Posterior vena cava (tissue), 2 donors: ENCODE measurements at places on chromosomes 4 and X. TPM values are rescaled to one million over a fixed set of nuclear protein-coding genes. Genes with fewer than 3 reads are reported as not detected.

DNA sequence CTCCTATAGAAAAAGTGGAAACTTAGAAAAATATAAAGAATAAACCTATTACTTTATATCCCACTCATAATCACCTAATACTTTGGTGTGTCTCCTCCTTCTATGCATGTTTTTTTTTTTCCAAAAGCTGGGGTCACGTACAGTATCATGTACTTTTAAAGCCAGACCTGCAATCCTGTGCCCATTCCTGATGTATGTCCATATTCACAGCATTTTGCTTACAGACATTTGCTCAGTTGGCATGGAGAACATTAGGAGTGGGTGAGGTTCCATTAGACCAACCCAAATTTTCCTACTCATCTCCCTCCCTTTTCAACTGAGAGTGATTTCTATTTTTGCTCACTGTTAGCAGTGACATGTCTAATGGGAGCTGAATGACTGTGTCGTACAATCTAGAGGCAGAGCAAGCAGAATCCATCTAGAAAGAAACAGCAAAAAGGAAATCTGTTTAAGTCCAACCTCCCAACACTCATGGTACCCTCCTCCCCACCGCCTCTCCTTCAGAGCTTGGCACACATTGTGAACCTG is 195.6 kb upstream of the KLF3 start:
- DNase-seq = no peak

DNA sequence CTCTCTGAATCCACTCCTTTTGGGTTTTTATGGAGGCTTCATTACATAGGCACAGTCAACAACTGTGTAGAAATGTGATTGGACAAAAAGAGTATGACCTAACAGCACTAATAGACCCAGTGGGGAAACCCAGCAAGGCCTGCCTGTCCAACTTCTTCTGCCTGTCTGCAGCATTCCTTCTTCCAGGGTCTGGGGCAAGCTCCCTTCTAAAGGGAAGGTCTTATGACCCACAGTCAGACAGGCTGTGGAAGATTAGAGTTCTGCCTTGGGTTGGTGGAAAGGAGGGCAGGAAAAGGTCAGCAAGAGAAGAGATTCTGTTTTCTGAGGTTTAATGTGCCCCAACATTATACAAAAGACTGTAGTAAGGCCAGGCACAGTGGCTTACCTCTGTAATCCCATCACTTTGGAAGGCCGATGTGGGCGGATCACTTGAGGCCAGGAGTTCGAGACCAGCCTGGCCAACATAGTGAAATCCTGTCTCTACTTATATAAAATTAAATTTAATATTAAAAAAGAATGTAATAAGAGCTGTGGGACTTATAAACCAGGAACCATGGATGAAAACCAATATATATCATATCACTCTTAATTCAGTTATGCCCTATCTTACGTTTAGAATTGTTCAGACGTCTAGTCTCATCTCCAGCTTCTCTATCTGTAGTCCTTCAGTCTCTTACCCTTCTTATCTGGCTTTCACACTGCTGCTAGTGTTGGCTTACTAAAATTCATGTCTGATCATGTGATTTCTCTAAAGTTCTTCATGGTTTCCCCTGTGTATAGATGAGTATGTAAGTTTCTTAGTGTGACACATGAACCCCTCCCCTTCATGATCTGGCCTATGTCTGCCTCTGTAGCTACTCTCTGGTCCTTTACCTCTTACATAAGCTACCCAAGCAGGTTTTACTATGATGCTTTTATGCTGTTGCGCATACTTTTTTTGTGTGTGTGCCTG is 6.2 kb downstream of the CLCN3 start:
- DNase-seq = no peak

DNA sequence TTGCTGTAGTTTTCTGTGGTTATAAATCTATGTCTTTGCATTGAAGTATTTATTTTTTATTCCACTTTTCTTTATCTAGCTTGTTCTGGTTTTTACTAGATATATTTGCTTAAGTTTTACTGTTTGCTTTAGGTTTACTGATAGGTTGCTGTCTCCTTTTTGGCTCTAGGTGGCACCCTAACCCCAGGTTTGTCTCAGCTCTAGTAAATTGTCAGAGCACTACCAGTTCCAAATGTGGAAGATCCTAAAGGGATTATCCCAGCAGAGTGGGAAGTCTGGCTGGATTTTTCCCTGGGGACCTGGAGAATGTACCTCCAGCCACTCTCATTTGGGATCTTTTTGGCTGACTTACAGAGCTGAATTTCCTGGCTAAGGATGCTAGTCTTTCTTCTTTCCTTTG is 106.1 kb downstream of the PBDC1 start:
- DNase-seq = no peak

DNA sequence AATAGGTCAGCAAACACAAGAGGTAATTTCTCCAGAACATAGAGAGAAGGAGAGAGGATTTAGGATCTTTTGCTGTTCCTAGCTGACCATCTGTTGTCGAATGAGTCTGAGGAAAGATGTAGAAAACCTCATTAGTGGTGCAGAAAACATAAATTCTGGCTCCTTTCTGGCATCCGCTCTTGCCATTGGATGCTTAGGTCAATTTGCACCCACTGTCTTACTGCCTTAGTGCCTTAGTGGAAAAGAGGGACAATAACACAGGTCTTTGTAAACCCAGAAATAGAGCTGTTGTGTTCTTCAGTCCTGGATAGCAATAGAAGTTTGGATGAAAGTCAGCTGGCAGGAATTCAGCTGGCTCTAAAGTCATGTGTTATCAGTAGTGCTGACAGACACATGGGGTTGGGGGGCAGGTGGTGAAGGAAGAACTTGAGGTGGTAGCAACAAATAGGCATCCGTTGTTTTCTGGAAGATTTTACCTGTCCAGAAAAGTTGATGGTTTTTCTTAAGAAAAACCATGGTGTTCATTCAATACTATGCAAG is 78.2 kb downstream of the GLRA2 start:
- no peak for DNase-seq

DNA sequence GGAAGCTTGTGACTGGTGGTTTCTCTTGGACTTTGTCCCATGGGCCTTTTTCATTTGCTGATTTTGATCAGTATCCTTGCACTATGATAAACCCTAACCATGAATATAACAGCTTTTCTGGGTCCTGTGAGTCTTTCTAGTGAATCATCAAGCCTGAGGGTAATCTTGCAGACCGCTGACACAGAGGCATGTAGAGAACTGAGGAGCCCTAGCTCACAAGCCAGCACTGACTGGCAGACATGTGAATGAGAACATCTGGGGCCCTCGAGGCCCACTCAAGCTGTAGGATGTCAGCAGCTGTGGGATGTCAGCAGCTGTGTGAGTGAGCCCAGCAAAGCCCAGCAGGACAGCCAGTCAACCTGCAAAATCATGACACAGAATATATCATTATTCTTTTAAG is 36.7 kb downstream of the HMGB3 start:
- DNase-seq = no peak

GRCh38 chrX:23888887-23889501 is 18.7 kb downstream of the APOO start:
- no peak for DNase-seq

DNA sequence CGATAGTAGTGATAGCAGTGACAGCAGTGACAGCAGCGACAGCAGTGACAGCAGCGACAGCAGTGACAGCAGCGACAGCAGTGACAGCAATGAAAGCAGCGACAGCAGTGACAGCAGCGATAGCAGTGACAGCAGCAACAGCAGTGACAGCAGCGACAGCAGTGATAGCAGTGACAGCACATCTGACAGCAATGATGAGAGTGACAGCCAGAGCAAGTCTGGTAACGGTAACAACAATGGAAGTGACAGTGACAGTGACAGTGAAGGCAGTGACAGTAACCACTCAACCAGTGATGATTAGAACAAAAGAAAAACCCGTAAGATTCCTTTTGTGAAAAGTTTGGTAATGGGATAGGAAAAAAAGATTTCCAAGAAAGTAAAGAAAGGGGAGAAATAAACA is 7.9 kb downstream of the DSPP start:
- DNase-seq = no peak

- DNase-seq = no peak
These were observed 173.6 kb upstream of the NUDT6 start for GRCh38 chr4:123096038-123096437.

DNA sequence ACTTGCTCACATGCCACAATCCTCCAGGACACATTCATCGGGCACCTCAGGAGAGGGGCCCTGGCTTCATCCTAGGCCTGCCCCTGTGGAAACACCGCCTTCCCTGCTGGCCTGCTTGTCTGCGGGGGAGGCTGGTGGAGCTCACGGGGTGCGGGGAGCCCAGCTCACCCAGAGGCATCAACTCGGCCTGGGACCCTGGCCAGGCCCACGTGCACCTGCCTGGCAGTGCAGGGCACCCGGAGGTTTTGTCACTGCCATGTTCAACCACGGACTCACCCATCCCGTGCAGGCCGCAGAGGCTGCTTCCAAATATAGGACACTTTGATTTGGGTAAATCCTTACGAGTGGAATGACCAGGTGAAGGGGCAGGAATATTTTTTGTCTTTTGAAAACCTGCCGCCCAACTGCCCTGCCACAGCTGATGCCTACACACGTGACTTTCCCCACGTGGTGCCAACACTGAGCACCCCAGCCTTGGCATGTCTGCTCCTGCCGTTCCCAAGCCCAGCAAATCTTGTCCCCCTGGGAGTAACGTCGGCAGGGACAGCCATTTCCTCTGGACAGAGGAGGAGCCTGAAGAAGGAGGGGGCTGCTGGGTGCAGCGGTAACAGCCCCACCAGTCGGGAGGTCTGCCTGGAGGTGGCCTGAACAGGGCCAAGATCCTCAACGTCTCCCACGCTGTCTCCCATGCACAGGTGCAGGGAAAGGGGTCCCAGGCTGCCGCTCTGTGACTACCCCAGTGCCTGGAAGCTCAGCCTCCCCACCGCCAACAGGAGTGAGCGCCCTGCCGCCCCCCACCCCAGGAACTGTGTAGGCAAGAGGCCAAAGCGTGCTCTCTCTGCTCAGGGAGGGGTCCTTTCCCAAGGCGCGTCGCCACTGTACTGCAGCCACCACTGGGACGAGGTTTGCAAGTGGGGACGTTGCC is 8.5 kb downstream of the MXD4 start:
- DNase-seq = peak; percentile 57

GRCh38 chr4:100299046-100299840 is 109.0 kb upstream of the DDIT4L start:
- DNase-seq = no peak

DNA sequence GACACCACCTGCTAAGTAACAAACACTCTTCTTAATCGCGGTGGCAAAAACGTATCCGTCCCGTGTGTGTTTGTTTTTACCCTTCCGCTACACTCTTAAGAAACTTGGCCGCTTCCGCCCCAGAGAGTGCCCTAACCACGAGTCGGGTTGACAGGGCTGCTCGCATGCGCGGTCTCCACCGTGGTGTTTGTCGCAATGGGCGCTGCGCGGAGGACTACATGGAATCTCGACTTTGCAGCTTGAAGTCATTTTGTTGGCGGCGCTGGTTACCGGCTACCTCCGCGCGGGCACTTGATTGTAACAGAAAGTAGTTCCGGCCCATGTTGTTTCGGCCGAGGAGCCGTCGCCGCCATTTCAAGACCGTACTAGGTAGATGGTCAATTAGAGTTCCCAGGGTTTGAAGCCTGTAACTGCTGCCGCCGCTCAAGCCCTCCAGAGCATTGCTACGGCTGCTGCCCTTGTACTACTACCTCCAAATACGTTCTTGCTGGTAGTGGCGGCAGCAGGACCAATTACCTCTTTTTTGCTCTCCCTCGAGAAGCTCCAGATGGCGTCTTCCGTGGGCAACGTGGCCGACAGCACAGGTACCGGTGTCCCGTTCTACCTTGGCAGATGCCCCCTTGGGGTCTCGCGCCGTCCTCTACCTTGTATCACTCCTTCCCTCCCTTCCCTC is at the start of gene OGT:
TSS of gene OGT (plus strand) at position 352 of the 673 bp plus-strand sequence. CDS start at position 548, 196 bp downstream.
- DNase-seq = peak; percentile 98

- DNase-seq = peak; percentile 81
These were observed 2.3 kb upstream of the NR3C2 start for GRCh38 chr4:148444296-148445070.

DNA sequence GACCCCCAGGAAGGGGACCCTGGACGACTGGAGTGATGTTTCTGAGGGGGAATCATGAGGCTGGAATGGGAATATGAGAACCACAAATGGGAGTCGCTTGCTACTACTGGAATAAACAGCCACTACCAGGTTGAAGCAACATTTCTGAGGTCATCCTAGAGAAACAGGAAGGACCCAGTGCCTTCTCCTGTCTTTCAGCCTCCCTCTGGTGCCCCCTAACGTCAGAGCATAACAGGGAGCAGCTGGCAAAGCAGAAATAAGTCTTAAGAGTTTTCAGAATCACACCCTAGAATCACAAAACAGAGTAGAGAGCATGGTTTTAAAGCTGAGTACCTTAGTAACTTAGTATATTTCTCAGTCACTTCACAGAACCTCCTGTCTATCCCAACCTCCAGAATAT is 347.8 kb upstream of the PITX2 start:
- no peak for DNase-seq

DNA sequence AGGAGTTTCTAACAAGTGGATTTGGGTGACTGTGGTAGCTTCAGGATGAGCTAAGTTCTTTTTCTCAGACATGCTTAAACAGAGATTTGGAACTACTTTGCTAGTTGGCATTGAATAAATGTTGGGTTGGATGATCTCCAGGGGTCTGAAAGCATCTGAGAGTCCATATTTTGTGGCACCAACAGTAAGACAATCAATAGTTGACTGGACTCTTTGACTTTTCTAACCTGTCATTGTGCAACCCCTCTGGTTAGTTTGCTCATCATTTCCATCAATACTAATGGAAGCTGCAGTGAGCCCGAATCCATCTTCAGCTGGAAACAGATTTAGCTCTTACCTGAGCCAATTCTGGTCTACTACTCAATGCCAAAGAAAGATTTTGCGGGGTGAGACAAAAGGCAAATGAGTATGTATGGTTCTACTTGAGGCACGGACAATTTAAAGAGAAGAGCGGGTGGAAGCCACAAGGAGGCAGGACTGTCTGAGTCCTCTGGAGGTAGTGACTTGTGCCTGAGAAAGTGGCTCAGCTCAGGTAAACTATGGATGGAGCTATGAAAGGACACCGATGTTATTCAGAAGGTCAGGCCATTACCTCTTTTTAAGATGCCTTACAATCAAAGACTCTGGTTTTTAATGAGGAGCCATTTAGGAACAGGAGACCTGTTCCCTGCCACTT is 118.7 kb downstream of the MID1IP1 start:
- no peak for DNase-seq

- DNase-seq = no peak
These were observed 193.1 kb upstream of the PITX2 start for GRCh38 chr4:110815950-110816349.

ADAM29 gene
- not detected for total RNA-seq

GPR119 gene
- total RNA-seq = not detected

ETNPPL gene
- total RNA-seq = not detected

ATP11C gene
- total RNA-seq = 24.5 TPM

AWAT2 gene
- total RNA-seq = not detected

NUP54 gene
- total RNA-seq = 39.5 TPM

OPN1MW2 gene
- total RNA-seq = not detected

KLHL34 gene
- not detected for total RNA-seq

GYPB gene
- 0.86 TPM for total RNA-seq
